ENCODE measurements at places on chromosomes 2 and 18.

DNA sequence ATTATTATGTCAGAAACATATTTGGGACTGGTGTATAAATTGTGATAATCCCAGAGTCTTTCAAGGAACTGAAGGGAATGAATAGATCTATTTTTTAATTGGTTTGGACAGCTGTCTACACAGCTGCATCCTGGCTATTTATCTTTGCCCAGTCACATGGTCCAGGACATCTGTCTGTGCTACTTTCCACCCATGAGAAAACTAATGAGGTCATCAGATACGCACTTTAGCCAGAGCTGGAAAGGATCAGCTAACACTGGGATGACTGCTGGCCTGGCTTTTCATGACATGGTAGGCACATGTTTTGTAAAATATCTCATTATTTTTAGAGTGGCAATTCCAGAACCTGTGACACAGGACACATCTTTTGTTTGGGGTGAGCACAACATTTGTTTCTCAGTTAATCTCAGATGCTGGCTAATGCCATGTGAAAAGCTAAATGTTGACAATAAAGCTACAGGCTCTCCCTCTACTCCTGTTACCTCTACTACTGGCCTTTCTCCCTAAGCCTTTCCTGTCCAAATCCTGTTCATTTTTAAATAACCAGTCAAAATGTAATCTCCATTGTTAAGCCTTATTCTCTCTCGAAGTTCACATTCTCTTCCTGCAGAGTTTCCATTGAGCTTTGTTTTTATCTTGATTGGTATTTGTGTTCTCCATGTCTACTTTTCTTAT, 500.7 kb downstream of the RIT2 start:
- no peak for DNase-seq

DNA sequence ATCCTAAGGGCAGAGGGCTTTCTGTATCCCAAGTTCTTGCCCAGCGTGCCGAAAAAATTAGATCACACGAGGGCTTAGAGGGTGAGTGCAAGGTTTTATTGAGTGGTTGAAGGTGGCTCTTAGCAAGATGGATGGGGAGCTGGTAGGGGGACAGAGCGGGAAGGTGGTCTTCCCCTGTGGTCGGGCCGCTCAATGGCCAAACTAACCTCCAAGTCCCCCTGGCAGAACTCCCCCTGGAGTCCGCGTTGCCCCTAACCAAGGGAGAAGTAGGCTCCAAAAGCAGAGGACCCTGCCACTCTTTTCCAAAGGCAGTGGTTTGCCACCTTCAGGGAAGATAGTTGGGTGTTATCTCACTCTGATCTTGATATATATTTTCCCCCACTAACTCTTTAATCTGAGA, 63.4 kb downstream of the LYPD1 start:
- DNase-seq = no peak

DNA sequence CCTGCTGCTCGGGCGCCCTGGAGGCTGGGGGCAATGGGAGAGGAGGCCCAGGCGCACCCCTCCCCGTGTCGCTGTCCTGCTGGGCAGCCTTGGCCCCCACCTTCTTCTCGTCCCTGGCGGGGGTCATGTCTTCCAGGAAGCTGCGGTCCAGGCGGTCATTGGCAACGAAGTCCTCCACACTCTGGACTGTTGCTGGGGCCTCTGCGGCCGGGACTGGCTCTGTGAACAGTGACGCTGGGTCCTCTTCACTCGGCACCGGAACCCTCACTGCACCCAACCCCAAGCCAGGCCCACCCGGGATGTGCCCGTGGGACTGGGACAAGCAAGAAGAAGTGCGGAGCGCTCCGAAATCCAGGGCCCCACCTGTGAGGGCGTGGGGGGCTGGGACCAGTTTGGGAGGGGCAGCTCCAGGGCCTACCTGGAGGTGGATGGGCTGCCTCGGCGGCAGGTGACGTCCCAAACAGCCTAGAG, 308.0 kb downstream of the CCDC74A start:
- no peak for DNase-seq

GRCh38 chr2:68791914-68792313, 57.3 kb downstream of the ARHGAP25 start:
- DNase-seq = no peak

DNA sequence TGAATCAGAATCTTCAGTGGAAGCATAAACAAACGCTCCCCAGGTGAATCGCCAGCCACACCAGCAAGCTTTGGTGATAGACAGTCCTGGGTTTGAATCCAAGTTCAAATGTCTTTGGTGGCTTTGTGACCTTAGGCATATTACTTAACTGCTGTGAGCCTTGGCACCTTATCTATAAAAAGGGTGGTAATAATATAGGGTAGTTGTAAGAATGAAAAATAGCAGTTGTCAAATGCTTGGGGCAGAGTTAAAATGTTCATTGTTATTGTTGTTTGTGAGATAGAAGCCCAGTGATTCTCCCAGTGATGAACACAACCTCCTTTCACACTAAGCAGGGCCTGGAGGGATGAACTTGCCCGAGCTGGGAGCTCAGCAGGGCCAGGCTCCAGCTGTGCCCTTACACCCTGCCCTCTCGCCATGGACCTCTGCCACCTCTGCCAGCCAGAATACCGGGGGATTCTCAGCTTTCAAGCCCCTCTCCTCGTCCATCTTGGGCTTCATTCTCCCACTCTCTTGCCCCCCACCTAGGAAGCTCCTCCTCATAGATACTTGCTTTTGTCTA, 6.1 kb upstream of the TMBIM1 start:
- DNase-seq = no peak

All from NB4 (cell line).